ENCODE measurements at places on chromosomes 5 and 9.

DNA sequence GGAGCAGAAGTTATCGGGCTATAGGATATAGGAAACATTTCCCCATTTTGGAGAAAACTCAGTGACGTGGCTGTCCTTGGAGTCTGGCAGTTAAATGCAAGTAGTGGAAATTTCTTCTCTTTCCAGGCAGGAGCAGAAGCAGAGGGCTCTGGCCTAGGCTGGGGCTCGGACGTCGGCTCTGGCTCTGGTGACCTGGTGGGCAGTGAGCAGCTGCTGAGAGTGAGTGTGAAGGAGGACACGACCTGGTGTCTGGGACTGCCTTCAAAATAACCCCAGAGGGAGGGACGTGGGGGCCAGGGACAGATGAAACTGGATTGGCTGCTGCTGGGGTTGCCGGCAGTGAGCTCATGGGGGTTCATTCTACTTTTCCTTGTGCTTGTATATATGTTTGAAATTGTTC lies 79.5 kb downstream of the COL15A1 start:
- DNase-seq: no peak

DNA sequence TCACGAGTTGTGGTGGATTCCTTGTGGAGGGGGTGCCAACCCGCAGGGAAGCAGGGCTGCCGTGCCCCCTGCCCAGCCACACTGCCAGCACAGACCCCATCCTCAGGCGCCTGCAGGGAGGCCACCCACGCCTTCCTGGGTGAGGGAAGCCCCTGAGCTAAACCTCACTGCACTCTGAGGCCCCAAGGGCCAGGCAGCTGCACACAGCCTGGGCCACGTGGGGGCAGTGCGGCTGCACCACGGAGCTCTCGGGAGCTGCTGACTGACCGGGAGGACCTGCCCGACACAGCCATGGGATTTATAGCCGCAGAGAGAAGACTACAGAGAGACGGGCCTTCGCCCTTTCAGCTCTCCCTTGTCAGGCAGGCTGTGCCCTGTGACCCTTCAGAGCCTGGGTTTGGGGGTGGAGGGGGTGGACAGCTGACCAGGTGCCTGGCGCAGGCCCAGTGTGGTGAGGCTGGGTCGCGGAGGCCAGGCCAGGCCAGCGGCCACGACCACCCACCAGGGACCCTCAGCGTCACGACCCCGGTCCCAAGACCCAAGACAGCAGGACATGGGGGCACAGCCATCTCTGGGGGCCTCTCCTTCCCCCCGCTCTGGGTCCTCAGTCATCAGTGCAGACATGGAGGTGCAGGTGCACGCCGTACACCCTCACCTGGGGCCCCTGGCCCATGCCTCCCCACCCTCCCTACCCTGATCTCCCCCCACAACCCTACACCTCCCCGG lies 4.3 kb upstream of the AHRR start:
- DNase-seq: peak; percentile 10

GRCh38 chr5:143281226-143281625 lies 122.3 kb downstream of the NR3C1 start:
- no peak for DNase-seq

GRCh38 chr5:118775790-118776499 lies 212.4 kb downstream of the DTWD2 start:
- no peak for DNase-seq

- DNase-seq: no peak
Measured at GRCh38 chr5:14028938-14029584, 84.6 kb upstream of the DNAH5 start.

- DNase-seq: no peak
Measured at GRCh38 chr5:4313138-4313537, 717.5 kb downstream of the IRX1 start.

DNA sequence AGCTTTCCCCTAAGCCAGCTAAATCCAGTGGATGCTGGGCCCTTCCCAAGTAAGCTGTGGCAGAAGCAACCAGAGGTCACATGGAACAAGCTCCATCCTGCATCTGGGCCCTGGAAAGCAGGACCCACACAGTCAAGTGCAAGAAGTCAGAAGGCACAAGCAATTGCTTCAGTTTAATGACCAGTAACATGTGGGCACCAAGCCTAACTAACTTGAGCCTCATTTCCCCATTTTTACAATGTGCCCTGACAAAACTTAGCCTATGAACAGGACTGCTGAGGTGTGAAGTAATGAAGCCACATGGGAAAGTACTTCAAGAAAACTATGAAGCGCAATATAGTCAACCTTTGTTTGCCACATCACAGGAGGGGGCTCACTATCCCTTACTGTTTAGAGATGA lies 90.5 kb downstream of the TLE1 start:
- DNase-seq: no peak

- DNase-seq: no peak
Measured at GRCh38 chr5:64166201-64166959, 737 bp downstream of the RNF180 start.

- no peak for DNase-seq
Measured at GRCh38 chr5:58890701-58891085, 307.8 kb downstream of the RAB3C start.

DNA sequence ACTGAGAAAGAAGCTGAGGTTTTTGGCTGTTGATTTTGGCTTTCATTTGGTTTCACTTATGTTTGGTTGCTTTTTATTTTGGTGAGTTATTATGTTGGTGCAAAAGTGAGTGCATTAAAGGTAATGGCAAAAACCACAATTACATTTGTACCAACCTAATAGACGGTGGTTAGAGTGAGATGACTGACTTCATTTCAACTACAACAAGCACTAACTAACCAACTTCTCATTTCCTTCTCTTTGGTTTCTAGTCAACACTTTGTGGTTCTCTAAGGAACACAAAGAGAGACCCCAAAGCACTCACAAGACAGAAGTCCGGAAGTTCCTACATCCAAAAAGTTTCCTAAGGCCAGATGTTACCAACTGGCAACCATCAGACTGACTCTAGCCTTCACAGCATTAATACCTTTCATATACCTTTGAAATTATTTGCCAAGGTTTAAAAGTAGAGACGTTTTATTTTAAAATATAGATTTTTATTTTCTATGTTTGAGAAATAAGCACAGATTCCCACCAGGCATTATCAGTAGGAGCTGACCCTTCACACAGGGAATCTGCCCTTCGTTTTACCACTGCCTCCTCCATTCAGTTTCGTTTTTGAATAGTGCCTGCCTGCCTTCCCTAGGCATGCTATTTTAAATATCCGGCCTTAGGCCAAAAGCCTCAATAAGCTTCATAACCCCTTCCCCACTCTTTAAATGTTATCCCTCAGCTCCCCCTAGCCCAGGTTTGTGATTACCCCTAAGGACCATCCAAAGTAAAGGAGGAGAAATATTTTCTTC lies 301.1 kb upstream of the PTGER4 start:
- no peak for DNase-seq

- no peak for DNase-seq
Measured at GRCh38 chr5:114467171-114467570, 105.3 kb downstream of the KCNN2 start.

- no peak for DNase-seq
Measured at GRCh38 chr9:29100762-29101161, 1527.5 kb upstream of the C9orf72 start.

GRCh38 chr5:57495285-57496086 lies 12.9 kb upstream of the ACTBL2 start:
- DNase-seq: no peak

GRCh38 chr9:94757158-94757557 lies 30.7 kb downstream of the AOPEP start:
- DNase-seq: no peak

DNA sequence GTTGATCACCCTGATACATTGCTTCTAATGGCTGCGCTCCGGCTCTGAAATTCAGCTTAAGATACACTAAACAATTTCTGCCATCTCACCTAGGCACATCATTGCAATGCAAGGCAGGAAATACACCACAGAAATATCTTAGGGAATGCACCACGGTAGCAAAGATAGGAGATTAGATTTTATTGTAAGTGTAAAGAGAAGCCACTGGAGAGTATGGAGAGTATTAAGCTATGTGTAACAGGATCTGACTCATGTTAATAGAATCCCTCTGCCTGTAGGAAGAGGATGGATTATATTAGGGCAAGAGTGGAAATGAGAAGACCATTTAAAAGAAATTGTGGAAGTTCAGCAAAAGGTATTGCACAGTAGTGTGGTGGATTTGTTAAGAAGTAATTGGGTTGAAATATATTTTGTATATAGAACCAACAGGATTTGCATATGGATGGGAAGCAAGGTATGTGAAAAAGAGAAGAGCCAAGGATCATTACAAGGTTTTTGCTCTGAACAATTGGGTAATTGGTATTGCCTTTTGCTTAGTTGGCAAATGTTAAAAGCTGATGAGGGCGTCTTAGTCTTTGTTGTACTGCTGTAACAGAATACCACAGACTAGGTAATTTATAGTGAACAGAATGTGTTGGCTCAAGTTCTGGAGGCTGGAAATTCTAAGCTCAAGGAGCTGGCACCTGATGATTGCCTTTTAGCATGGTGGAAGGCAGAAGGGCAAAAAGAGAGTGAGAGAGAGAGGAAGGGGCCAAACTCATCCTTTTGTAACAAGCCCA lies 636.1 kb downstream of the PSAT1 start:
- no peak for DNase-seq

- DNase-seq: no peak
Measured at GRCh38 chr9:2634153-2634552, 12.6 kb downstream of the VLDLR start.

GRCh38 chr9:36153746-36154145 lies 15.4 kb upstream of the CCIN start:
- no peak for DNase-seq

- no peak for DNase-seq
Measured at GRCh38 chr9:121207371-121207940, 5.8 kb upstream of the RAB14 start.

DNA sequence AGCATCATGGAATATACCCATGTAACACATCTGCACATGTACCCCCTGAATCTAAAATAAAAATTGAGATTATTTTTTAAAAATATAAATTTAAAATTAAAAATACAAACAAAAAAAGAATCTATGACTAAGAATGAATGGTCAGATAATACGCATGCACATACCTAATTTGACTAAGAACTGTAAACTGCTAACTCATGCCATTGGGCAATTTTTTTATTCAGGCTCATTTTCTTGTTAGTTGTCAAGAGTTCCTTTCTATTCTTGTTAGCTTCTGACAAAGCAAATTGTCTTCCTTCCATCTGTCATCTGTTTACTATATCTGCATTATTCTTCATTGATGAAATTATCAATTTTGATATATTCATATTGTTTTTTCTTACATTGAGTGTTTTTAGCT lies 69.5 kb upstream of the HAND1 start:
- no peak for DNase-seq

DNA sequence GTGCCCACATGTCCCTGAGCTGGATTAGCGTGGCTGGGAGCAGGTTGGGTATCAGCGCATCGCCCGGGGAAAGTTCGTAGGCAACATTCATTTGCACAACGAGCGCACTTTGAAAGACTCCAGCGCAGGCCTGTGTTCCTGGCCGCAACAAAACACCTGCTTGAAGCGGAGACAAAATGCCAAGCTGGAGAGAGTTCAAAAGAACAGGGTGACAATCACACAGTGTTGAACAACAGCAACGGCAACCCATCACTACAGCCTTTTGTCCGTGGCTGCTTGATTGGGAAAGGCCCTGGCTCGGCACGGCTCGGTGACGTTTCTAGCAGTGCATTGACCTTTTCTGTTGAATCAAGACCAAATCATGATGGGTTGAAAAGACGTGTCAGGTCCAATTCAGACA lies 336.3 kb downstream of the IRX1 start:
- DNase-seq: no peak

- no peak for DNase-seq
Measured at GRCh38 chr5:124951661-124952060, 205.2 kb upstream of the ZNF608 start.

GRCh38 chr5:115349001-115349817 lies 52.8 kb upstream of the CCDC112 start:
- no peak for DNase-seq

GRCh38 chr5:136018814-136019783 lies 9.7 kb upstream of the TGFBI start:
- DNase-seq: no peak

GRCh38 chr9:78609450-78609849 lies 312.5 kb downstream of the PSAT1 start:
- no peak for DNase-seq

- no peak for DNase-seq
Measured at GRCh38 chr5:123868267-123868666, 356.3 kb downstream of the CSNK1G3 start.

GRCh38 chr5:53438486-53439472 lies 41.6 kb upstream of the FST start:
- no peak for DNase-seq

- DNase-seq: no peak
Measured at GRCh38 chr5:136104306-136104965, 28.2 kb upstream of the SMAD5 start.

- DNase-seq: no peak
Measured at GRCh38 chr9:105168870-105169319, 75.6 kb upstream of the SLC44A1 start.

DNA sequence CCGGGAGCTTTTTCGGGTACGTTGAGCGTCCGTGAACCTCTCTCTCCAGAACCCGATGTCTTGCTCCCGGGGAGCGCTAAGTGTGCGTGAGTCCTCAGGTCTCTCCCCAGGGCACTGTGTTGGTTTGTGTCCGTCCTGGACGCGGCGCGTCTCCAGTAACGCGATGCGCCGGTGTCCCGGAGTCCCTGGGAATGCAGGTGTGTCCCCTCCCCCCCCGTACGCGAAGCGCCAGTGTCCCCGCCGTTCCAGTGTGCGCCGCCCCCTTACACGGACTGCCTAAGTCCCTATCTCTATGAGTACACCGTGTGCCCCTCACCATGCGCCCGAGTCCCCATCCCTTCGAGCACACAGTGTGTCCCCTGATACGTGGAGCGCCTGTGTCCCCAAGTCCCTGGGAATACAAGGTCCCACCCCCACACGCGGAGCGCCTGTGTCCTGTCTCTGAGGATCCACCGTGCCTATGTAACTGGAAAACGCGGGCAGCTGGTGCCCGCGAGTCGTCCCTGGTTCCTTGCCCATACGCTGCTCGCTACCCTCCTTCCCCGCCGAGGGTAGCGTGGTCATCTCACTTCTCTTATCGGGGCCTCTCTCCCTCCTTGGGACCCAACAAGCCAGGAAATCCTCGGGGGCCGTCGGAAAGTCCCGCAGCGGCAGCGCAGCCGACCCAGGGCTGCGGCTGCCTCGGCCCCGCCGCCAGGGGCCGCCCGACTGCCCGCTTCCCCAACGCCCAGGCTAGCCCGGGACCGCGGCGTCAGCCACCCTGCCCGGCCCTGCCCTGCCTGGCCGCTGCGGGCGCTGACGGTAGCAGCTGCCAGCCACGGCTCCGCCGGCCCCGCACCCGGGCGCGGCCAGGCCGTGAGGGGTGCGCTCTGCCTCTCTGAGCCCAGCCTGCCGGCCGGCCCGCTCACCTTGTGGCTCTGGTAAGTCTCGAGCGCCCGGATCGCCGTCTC lies 709 bp downstream of the ELL2 start:
- peak; percentile 65 for DNase-seq

Measured in naive thymus-derived CD8-positive, alpha-beta T cell (primary cell).